ENCODE measurements at places on chromosomes 3 and 15.

GRCh38 chr3:188934989-188935388, 236.8 kb upstream of the TPRG1 start:
- H3K4me3 ChIP-seq: no peak overlapping the region
- H3K27ac ChIP-seq: no peak overlapping the region
- no peak for DNase-seq
- H3K4me1 ChIP-seq: peaks cover 4% of the 10 kb centered on the region

DNA sequence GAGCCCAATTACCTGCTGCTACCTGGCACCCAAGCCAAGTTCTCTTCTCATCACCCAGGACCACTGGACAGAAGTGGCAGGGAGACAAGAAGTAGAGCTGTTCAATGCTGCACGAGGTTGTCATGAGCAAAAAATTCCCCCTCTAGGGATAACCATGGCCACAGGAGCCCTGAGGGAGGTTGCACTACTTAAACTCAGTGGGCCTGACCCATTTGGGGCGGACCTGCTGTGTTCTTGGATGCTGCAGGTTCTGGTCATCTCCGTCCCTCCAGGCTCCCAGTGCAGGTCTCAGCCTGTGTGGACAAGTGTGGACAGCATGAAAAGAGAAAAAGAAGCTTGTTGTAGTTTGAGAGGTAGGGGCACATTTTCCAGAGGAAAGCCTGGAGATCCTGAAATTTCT, 26.1 kb upstream of the MANF start:
- DNase-seq: no peak
- H3K27me3 ChIP-seq: peaks cover 3% of the 10 kb centered on the region
- no peak overlapping the region for H3K27ac ChIP-seq
- H3K36me3 ChIP-seq: no peaks in the 10 kb centered on the region
- H3K4me1 ChIP-seq: no peaks in the 10 kb centered on the region

DNA sequence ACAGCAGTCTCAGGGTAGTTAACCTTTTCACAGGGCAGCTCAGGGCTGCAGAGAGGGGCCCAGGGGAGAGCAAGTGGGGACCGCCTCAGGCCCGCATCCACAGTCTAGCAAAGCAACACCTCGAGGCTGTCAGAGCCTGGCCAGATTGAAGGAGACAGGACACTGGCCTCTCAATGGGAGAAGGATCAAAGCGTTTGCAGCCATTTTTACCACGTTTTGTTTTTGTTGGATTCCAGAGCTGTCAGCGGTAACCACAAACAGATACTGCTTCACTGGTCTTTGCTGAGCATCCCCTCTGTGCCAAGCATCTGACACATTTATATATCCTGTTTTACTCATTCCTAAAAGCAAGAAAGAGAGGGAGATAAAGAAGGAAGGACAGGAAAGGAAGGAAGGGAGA, 153.8 kb downstream of the SHQ1 start:
- no peaks in the 10 kb centered on the region for H3K36me3 ChIP-seq
- peaks cover 3% of the 10 kb centered on the region for H3K27me3 ChIP-seq
- no peak overlapping the region for H3K4me3 ChIP-seq

DNA sequence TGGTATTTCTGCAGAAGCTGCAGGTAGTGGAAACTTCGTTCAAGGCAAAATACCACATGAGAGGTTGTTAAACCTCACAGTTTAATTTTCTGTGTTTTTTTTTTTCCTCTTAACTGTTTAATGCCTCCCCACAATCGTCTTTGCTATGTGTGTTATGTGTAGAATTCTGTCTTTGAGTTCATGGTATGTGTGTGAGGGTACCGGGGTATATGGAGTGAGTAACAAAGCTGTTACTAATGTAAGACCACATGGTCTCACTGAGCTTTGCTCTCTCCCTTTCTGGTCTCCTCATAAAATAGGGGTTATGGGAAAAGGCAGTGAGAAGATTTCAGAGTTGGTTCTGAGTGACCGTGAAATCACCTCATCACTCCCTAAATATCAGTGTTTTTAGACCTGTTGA, 143.6 kb downstream of the USP13 start:
- H3K4me1 ChIP-seq: no peaks in the 10 kb centered on the region
- no peak overlapping the region for H3K4me3 ChIP-seq
- H3K27ac ChIP-seq: no peak overlapping the region
- no peaks in the 10 kb centered on the region for H3K27me3 ChIP-seq

DNA sequence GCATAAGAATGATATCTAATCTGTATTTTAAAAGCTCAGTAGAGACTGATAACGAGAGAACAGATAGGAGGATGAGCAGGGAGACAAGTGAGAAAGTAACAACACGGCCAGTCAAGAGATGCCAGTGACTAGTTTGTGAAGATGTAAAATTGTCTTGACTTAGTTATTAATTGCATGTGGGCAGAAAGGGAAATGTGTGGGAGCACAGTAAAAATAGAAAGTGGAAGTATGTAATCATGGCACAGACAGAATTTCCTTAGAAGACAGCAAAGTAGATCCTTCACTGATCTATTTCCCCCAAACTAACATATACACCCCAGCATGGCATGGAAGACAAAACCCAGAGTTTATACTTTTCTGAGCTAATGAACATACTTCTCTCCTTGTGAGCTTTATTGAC, 344.5 kb downstream of the FGF12 start:
- no peaks in the 10 kb centered on the region for H3K36me3 ChIP-seq
- H3K27ac ChIP-seq: no peak overlapping the region
- no peak for DNase-seq
- no peak overlapping the region for H3K4me3 ChIP-seq
- peaks cover 3% of the 10 kb centered on the region for H3K4me1 ChIP-seq
- H3K27me3 ChIP-seq: peaks cover 9% of the 10 kb centered on the region

GRCh38 chr3:172369590-172370259, 78.5 kb downstream of the GHSR start:
- no peak overlapping the region for H3K27ac ChIP-seq
- no peaks in the 10 kb centered on the region for H3K4me1 ChIP-seq
- DNase-seq: no peak
- H3K36me3 ChIP-seq: no peaks in the 10 kb centered on the region
- H3K4me3 ChIP-seq: no peak overlapping the region

GRCh38 chr15:71647487-71647808, 162.9 kb upstream of the NR2E3 start:
- peaks cover 3% of the 10 kb centered on the region for H3K27me3 ChIP-seq
- H3K4me3 ChIP-seq: no peak overlapping the region
- no peaks in the 10 kb centered on the region for H3K36me3 ChIP-seq
- no peak for DNase-seq
- no peaks in the 10 kb centered on the region for H3K4me1 ChIP-seq
- no peak overlapping the region for H3K27ac ChIP-seq

DNA sequence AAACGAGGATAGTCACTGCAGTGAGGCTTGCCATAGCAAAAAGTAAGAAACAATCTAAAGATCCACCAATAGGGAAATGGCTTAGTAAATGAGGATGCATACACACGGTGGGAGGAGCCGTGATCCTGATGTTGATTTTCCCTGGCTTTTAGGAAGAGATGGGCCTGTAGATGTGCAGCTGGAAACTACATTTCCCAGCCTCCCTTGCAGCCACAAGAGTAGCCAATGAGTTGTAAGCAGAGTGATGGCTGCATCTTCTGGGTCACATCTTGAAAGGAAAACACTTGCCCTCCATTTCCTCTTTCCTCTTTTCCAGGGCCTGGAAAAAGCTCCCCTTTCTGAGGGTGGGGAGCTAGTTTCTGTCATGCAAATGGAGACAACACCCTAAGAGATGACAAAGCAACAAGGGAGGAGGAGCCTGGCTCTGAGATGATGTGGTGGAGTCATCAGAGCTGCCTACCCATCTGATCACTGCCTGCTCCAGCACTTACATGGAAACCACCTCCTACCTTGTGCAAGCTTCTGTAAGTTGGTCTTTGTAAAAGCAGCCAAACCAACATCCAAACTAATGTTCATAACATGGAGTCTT, 139.1 kb downstream of the TLE3 start:
- H3K4me1 ChIP-seq: peaks cover 15% of the 10 kb centered on the region
- no peak for DNase-seq
- H3K27me3 ChIP-seq: peaks cover 3% of the 10 kb centered on the region
- H3K27ac ChIP-seq: peak overlapping the region; percentile 84
- no peak overlapping the region for H3K4me3 ChIP-seq

DNA sequence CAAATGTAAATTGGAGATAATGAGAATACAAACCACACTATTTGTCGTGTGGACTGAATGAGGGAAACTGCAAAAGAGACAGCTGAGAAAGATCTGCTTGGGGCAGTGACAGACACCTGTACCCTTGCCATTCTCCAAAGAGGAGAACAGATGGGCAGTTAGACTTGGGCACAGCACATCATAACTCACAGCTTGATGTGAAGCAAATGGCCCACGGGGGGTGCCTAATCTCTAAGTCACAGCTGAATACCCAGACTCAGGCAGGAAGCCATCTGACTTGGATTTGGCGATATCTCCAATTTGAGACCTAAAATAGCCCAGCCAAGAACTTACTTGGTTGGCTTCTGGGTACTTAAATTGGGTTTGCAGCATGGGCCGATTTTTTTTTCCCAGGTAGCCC, 10.0 kb upstream of the SLC6A11 start:
- no peak overlapping the region for H3K4me3 ChIP-seq
- H3K4me1 ChIP-seq: no peaks in the 10 kb centered on the region
- peaks cover 16% of the 10 kb centered on the region for H3K27me3 ChIP-seq
- H3K36me3 ChIP-seq: no peaks in the 10 kb centered on the region
- DNase-seq: no peak

- no peak overlapping the region for H3K4me3 ChIP-seq
- H3K27me3 ChIP-seq: no peaks in the 10 kb centered on the region
- no peaks in the 10 kb centered on the region for H3K36me3 ChIP-seq
- DNase-seq: no peak
- H3K27ac ChIP-seq: no peak overlapping the region
These were observed 99.2 kb upstream of the LRRN1 start for GRCh38 chr3:3699816-3700633.

- no peak overlapping the region for H3K4me3 ChIP-seq
- H3K27me3 ChIP-seq: no peaks in the 10 kb centered on the region
- DNase-seq: no peak
- no peak overlapping the region for H3K27ac ChIP-seq
These were observed 28.2 kb downstream of the IDH2 start for GRCh38 chr15:90074023-90074422.

All from memory B cell (primary cell).